Renal cortex interstitium (tissue), 15 donors: ENCODE measurements at places on chromosomes 5 and 9. TPM values are rescaled to one million over a fixed set of nuclear protein-coding genes. Genes with fewer than 3 reads are reported as not detected.

DNA sequence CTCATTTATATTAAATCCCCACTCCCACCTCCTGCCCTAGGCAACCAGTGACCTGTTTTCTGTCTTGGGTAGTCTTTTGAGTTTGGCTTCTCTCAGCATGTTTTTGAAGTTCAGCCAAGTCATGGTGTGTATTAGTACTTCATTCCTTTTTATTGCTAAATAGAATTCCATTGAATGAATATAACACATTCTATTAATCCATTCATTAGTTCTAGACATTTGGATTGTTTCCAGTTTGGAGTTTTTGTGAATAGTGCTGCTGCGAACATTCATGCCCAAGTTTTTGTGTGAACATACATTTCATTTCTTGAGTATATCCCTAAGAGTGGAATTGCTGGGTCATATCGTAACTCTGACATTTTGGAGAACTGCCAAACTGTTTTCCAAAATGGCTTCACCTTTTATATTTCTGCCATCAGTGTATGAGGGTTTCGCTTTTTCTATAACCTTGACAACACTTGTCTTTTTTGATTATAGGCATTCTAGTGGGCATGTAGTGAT lies 2.7 kb downstream of the ZNF346 start:
- DNase-seq = no peak

DNA sequence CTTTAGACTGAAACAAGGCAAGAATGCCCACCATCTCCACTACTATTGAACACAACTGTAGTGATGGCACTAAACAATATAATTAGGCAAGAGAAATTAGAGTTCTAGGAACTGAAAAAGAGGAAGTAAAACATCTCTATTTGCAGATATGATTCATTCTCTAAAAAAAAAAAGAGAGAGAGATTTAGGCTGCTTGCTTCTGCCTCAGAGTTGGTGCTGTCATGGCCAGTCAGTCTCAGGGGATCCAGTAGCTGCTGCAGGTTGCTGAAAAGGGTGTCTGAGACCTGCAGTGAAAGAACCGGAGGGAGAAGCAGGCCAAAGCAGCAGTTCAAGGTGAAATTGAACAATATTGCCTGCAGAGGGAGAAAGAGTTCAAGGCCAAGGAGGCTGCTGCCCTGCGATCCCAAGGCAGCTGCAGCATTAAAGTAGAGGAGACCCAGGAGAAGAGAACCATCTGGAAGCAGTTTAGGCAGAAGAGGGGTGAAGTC lies 72.5 kb downstream of the AP3B1 start:
- no peak for DNase-seq

DNA sequence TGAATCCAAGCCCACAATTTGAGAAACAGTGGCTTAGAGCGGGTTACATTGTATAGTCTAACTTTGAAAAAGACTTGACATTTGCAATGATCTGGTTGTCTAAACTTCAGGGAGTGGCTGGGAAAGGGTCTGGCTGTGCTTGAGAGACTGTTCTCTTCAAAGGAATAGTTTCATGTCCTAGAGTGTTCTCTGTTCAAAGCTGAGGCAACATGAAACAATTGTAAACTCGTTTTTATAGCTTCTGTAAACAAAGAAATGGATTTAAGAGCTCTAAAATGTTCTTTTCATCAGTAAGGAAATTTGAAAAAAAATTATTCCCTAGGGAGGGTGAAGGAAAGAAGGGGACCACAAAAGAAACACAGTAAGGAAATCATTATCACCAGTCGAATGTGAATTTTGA lies 41.6 kb downstream of the FOCAD start:
- no peak for DNase-seq

- no peak for DNase-seq
Observed at GRCh38 chr5:126562823-126563222, 32.2 kb downstream of the ALDH7A1 start.

DNA sequence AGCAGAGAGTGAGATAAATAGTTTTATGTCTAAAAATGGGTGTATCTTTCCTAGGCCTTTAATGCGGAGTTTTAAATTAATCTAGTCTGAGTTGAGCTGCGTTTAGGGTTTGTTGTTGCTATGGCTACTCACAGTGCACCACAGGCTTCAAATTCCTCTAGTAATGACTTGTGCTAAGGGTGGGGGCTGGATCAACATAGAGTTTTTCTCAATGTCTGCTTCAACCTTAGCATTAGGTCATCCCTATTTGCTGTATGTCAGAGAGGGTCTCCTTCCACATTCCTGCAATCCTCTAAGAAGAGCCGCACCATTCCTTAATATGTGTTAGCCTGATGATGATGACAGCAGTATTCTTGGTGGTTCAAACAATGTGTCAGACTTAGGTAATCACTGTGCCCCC lies 465.6 kb upstream of the KIF2A start:
- no peak for DNase-seq

DNA sequence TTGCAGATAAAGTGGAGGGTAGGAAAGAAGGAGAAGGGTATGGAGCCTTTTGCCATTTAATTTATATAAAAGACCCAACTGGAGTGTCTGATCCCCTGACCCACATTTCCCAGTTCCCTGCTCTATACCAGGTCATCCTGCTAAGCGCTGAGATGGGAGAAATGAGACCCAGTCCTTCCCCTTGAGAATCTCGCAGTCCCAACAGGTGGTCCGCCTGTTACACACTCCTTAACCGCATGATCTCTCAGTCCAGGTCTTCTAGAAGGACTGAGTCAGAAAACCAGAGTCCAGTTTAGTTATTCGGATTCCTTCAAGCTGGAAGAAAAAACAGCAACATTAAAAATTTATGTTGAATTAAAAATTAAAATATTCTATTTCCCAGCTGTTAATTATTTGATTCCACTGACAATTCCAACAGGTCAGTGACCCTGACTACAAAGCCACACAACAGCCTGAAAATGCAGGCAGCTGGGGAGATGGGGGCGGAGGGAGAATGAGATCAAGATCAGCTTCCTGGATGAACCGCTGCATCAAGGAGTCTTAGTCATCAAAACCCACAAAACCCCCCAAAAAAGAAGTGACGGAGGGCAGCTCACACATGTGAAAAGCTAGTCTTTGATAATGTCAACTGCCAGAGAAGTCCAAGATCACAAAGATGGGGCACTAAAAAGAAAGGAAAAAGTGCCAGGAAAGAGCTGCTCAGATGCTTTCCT lies 44.0 kb downstream of the GGTA1 start:
- no peak for DNase-seq

DNA sequence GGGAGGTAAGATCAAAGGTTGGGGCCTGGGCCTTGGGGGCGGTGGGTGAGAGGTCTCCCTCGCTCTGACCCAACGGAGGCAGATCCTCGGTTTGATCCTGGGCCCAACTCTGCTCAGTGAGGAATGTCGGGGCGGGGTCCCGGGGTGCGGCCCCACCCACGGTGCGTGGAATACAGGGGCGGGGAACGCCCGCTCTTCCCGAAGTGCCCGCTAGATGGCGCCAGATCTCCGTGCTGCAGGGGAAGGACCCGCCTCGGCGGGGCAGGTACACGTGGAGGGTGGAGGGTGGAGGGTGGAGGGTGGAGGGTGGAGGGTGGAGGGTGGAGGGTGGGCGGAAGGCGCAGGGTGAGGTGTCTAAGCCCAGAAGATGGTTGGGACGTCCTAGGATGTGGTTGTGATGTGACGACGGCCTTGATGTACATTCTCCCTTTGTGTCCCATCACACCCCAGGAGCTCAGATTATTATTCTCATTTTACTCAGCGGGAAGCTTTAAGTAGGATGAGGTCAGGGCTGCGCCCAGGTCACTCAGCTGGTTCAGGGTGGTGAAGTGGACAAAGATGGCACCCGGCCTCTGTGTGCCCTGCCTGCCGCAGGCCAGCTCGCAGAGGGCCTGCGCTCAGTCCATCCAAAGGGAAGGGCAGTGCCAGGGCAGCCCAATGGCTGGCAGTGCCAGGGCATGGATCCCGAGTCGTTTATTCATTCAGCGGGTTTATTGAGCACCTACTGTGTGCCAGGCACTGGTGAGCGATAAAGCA lies 9.4 kb upstream of the RPS14 start:
- no peak for DNase-seq

DNA sequence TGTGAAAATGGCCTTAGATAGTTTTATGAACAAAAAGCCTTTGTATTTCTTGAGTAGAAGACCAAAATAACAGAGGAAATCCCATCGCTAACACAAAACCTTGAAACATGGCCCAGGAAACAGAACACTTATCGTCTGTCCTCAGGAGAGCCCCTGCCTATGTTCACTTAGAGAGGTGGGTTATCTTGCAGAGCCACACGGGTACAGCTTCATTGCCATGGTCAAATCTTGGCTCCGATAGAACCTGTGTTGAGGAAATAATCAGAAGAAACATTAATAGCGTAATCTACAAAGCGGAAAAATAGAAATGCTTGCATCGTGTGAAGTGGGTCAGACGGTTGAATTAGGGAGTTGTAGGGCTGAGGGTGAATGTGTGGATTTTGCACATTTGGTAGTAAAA lies 216.1 kb downstream of the MAST4 start:
- DNase-seq = no peak

DNA sequence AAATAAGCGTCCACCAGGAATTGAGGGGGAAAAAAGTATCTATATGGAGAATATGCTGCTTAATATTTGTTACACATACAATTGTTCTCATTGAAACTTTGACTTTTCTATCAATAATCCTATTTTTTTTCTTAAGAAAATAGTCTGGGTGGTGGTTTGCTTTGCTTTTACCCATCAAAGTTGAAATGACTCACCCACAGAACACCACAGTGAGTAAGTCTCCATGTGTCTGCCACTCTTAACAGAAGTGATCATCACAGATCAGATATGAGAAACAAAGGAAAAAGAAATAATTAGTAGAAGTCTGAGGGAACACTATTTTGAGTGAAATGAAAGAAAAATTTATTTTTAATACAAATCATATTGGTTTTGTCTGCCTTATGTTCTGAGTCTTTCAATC lies 742.8 kb downstream of the CDH9 start:
- DNase-seq = no peak

DNA sequence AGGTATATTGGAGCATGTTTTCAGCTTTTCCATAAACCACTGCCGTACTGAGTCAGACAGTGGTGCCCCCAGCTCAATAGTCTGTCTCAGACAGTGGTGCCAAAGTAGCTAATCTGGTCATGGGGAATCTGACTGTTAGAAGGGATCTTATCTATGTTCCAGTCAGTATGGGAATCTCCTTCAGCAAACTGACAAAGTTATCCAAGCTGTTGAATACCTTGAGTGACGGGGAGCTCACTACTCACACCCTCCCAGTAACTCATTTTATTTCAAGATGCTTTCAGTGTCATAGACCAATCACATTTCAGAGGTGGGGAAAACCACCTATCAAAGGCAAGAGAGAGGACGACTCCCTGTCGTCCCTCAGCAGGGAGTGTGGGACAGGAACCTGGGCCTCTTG lies 18.7 kb downstream of the ANKS6 start:
- no peak for DNase-seq

- no peak for DNase-seq
Observed at GRCh38 chr9:97938081-97938644, at the start of gene HEMGN. TSS of gene HEMGN (minus strand) at chr9:97938172. CDS start at chr9:97938136, 36 bp downstream.

GRCh38 chr5:2921176-2921575 lies 169.7 kb upstream of the IRX2 start:
- no peak for DNase-seq

GRCh38 chr9:133704711-133705181 lies 33.4 kb downstream of the SARDH start:
- DNase-seq = no peak

DNA sequence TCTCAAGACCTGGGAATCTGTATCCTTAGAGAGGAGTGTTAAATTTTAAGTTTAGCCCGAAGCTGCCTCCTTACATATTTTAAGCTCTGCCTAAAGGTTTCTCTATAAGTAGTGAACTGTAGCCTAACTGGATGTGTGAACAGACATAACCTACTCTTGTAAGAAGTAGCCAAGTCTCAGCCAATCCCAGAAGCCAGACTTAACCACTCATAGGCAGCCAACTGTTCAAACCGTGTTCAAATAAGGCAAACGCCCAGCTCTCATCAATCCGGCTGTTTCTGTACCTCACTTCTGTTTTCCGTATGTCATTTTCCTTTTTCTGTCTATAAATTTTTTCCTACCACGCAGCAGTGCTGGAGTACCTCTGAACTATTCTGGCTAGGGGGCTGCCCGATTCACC lies 58.7 kb upstream of the HRH2 start:
- no peak for DNase-seq

GRCh38 chr9:85186218-85186585 lies 516.7 kb downstream of the NTRK2 start:
- DNase-seq = no peak

DNA sequence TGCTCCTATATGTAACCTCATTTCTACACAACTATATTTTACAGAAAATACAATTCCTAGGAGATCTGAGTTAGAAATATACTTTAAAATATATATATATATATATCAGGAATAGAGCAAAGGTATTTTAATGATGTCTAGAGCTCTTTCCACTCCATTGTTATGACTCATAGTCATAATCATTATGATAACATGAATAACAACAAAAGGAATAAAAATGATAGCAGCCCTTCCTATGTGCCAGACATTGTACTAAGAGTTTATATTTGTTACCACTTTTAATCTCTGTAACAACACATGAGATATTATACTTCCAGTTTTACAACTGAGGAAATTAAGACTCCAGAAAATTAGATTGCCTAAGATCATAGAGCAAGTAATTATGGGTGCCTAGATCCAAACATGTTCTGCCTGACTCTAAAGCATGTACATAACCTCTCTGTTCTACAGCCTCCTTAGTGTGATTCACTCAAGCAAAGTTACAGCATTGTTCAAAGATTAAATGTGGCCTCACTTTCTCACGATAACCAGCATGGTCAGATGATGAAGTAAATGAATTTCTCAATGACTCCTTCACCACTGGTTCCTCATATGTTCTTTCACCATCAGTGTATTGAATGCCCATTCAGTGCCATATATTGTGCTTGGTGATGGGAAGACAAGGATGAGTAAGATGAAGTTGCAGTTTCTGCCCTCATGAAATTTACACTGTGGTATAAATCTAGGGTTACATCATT lies 452.1 kb downstream of the EFNA5 start:
- DNase-seq = no peak

TMEM203 gene
- 46.4 TPM for polyA plus RNA-seq

ECM2 gene
- 14.1 TPM for polyA plus RNA-seq

CTXN3 gene
- polyA plus RNA-seq = not detected

GRM6 gene
- polyA plus RNA-seq = 1.9 TPM

COL5A1 gene
- polyA plus RNA-seq = 81.2 TPM

TNFSF15 gene
- polyA plus RNA-seq = 8.4 TPM

CRHBP gene
- 21.8 TPM for polyA plus RNA-seq

RECK gene
- polyA plus RNA-seq = 29.3 TPM

ARL14EPL gene
- polyA plus RNA-seq = 0.15 TPM

EIF4EBP3 gene
- 14.9 TPM for polyA plus RNA-seq
